ENCODE measurements at places on chromosomes 2 and 18. TPM values are rescaled to one million over a fixed set of nuclear protein-coding genes. Genes with fewer than 3 reads are reported as not detected.

Gene DCDC2C
- polyA plus RNA-seq: not detected

Gene SERPINB5
- polyA plus RNA-seq: 10.1 TPM

Gene CPO
- 15.7 TPM for polyA plus RNA-seq

Gene C18orf54
- polyA plus RNA-seq: 0.27 TPM

Gene CTIF
- polyA plus RNA-seq: 12.5 TPM

Gene CABYR
- 2.1 TPM for polyA plus RNA-seq

Gene NPPC
- polyA plus RNA-seq: not detected

Gene CCDC74B
- not detected for polyA plus RNA-seq

Gene SERPINB2
- 0.03 TPM for polyA plus RNA-seq

Gene B3GNT7
- 14.5 TPM for polyA plus RNA-seq
